ENCODE measurements at places on chromosomes 13 and 19.

- ATAC-seq: no peak
Measured at GRCh38 chr19:7565332-7565731, 29.8 kb downstream of the PNPLA6 start.

DNA sequence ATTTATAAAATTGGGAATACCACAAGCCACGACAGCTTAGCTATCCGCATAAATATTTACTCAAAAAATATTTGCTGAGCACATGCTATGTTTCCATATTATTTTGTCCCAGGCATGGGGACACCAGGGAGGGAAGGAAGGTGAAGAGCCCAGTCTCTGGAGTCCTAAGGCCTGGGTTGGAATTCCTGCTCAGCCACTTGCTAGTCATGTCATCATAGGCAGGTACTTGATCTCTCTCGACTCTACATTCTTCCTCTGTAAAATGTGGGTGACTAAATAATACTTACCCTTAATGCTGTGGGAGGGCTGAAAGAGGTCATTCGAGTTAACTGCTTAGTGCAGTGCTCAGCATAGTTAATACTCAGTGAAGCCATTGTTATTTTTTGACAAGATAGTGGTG, 4.3 kb upstream of the RNASEH2B start:
- no peak for ATAC-seq

DNA sequence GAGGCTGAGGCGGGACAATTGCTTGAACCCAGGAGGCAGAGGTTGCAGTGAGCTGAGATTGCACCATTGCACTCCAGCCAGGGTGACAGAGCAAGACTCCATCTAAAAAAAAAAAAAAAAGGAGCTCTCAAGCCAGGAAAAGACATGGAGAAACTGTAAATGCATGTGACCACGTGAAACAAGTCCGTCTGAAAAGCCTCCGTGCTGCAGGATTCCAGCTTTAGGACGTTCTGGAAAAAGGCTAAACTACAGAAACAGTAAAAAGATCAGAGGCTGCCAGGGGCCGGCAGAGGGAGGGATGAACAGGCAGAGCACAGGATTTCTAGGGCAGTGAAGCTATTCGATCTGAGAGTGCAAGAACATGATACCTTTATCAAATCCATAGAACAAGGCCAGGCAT, 40.7 kb upstream of the NDUFS7 start:
- ATAC-seq: no peak

- no peak for ATAC-seq
Measured at GRCh38 chr19:6778386-6778785, 5.9 kb downstream of the VAV1 start.

DNA sequence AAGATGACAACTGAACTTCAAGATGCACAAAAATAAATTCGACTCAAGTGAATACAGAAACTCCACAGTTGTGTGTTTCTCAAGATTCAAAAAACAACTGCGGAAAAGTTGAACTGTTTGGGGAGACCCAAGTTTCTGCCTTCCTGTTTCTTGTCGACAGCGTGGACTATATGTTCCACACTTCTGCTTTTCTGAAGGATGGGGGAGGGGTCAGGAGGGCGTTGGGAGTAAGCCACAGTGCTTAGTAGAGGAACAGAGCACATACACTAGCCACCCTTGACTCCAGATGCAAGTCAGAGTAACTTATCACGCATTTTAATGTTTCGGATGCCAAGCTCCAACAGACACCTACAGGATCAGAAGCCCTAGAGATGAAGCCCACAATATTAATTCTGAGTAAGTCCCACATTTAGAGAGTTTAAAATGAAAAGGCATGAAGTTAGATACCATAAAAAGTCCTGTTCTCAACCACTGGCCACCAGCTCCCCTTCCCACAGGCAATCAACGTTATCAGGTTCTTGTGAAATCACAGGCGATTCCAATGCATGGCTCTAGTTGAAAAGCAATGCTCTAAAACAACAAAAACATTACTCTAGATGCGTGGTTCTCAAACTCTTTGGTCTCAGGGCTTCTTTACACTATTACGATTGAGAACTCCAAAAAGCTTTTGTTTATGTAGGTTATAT, 4.2 kb downstream of the TUBGCP3 start:
- ATAC-seq: peak; percentile 79

DNA sequence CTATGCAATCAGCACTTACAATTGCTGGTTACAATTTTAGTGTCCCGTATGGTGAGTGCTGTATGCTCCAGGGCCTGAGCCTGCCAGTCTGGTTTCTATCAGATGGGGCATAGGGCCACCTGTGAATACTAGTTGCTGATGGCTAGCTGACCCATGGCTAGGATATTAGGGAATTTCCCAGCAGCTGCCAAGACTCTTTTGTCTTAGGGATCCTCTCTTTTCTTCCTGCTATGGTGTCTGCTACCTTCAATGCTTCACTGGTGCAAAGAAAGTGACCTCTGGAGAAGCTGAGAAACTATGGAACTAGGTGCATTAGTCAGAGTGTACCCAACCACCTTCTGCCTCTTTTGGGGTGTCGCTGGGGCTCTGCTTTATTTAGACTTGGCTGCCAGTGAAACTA, 11.6 kb downstream of the CCDC169 start:
- no peak for ATAC-seq

DNA sequence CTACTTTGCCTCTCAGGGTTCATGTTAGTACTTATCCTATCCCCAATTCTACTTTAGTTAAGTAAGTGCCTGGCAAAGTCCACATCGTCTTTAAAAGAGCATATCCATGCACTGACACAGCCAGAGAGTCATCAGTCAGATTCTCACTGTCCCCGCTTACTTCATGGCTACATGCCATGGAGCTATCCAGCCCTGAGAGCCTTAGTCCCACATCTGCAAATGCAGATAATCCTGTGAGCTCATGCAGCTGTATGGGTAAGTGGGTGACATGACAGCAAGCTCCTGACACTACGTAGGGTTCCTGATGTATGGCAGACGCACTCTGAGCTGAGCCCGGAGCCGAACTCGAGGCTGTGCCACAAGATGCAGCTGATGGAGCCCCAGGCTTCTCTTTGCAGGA, 661.5 kb downstream of the LIG4 start:
- no peak for ATAC-seq

- ATAC-seq: peak; percentile 58
Measured at GRCh38 chr19:17687857-17688784, at the start of gene UNC13A. UNC13A (minus strand) TSS chr19:17688354; CDS start chr19:17688199, 155 bp downstream.

DNA sequence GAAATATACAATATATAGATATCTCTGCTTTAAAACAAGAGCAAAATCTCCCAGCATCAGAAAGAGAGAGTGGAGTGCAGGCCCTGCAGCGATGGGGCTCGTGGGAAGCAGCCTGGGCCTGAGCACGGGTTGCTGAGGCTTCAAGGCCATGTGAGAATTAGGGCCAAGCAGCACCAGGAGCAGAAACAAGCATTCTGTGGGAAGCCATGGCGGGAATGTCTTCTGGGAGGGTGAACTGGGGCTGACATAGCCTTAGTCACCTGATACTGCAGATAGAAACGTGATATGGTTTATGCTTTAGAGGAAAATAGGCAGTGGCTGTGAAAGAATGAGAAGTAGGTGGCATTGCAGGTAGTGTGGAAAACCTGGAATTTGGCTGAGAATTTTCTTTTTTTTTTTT, 472.3 kb downstream of the IRS2 start:
- ATAC-seq: no peak

DNA sequence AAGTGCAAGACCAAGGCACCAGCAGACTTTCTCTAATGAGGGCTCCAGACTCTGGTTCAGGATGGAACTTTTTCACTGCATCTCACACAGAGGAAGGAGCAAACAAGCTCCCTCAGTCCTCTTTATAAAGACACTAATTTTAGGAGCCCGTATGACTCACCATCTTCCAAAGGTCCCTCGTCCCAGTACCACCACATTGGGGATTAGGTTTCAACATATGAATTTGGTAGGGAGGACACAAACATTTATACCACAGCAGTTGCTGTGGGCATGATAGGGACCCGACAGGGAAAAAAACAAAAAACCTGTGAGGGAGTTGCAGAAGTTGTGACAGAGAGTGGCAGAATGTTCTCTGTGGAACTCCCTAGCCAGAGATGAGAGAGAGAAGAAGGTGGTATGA, 6.5 kb upstream of the CNMD start:
- ATAC-seq: no peak

GRCh38 chr13:75478659-75479058, 3.3 kb downstream of the TBC1D4 start:
- ATAC-seq: no peak

DNA sequence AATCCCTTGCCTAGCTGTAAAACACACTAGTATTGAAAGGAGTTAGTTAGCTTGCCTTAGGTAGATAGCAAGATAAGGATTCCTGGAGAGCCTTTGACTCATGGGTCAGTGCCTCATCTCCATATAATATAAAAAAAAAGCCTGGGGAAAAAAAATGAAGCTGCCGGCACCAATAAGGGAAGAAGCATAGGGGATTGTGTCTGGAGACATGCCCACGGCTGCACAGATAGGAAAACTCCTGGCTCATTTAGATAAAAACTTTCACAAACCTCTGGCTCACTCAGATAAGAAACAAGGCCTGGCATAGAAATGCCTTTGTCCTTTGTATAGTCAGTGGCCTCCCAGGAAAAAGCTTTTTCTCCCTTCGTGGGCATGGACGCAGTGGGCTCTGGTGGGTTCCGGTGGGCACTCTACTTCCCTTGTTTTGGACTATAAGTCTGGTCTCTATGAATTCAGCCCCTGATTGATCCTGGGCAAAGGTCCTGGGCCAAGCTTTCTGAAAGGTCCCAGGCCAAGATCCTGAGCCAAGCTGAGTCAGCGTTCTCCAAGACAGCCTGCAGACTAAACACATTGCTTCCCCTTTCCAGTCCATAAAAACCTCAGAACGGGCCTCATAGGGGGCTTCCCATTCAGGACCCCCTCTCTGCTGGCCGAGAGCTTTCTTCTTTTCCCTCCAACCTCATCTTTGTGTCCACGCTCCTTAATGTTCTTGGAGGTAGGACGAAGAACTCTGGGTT, 4.9 kb upstream of the OR7A17 start:
- ATAC-seq: no peak

DNA sequence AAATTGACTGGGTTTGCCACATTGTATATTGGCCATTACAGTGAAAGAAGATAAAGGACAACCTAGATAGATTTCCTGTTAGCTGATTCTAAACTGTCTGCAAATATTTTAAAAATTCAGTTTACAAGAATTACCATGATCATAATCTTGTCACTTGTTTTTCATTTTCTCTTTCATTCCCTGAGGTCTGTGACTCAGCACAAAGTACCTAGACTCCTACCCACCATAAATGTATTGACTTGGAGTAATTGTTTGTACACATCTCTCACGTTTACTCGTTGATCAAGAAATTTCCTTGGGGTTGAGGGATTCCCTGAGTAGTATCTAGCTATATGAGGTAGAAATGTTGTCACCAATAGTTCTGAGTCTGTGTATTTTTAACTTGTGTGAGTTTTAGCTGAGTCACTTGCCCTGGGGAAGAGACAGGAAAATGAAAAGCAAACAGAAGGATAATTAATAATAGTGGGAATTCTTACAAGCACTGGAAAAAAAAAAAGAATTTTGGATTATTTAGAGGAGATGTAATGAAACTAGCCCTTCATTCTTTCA, 299.2 kb upstream of the DACH1 start:
- ATAC-seq: no peak

DNA sequence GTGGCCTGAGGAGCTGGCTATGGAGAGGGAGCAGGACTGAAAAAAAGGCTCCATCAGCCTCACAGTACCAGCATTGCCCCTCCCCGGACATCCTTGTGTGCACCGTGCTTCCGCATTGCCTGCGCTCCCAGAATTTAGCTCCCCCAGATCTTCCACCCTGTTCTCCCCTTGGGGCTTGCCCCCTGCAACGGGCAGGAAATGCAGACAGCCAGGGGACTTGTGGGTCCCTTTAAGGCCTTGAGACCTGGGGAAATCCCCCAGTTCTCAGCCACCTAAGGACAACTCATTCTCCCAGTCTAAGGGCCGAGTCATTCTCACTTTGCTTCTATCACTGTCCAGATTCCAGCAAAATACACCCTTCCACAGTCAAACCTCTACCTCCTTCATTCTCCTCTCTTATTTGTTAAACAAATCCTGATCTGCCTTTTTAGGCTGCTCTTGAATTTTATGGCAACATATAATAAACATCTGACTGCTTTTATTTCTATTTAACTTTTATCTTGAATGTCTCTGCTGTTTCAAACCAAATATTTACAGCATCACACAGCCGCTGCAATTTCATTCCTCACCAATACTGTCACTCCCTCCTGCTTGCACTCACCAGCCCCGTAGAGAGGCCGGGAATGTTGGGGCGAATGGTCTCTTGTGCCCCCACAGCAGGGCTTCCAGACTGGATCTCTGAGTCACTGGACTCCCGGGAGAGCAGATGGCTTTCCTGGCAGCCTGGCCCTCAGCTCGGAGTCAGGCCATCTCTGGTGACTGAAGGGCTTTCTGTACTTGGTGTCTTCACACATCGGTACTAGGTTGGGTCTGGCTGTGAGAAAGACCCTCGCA, 221.9 kb downstream of the TSHZ3 start:
- no peak for ATAC-seq

DNA sequence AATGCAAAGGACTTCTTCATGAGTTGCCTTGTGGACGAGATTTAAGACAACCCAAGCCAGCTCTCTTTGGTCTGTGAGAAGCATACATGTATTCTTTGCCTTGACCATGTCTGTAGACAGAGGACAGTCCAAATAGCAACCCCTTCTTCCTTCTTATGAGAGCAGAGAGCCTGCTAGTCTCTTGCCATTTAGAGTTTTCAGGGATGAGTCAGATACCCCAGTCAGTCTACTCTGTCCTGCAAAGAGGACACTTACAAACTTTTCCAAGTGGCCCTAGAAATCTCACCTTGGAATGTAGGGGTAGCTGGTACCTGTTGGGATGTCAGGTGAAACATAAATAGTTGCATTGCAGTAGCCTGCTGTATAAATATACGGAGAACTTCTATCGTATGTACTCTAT, 36.7 kb downstream of the DNAJC3 start:
- ATAC-seq: no peak

- peak; percentile 3 for ATAC-seq
Measured at GRCh38 chr13:41960211-41960636, 685 bp downstream of the VWA8 start.

Data from stimulated activated memory B cell treated with anti-CD40 and anti-IgM and Interleukin-4, amounts not matched to agents 10 μg/mL and 1 μg/mL and 100 μg/mL, for 72 hours (primary cell).